ENCODE measurements at places on chromosomes 3 and 15.

DNA sequence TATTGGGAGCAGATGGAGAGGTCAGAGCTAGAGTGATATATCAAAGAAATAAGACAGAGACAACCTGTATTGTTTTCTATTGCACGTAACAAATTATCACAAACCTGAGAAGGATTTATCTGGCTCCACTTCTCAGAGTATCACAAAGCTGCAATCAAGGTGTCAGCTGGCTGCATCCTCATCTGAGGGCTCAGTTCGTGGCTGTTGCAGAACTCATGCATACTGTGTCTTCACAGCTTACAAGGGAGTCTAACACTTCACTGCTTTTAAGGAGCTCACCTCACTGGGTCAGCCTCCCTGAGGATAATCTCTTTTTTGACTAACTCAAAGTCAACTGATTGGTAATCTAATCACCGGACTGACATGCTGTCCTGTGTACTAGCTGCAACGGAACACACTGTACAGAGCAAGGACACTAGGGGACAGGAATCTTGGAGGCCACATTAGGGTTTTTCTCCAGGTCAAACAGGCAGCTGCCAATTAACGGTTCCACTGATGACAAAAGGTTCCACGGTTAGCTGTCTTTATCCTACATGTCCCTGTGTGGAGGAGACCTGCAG, 1006.8 kb upstream of the SEMA6D start:
- no peak for DNase-seq

GRCh38 chr3:120742849-120743365, 363 bp downstream of the GTF2E1 start:
- no peak for DNase-seq

GRCh38 chr3:123602325-123602724, 17.5 kb upstream of the HACD2 start:
- DNase-seq = peak; percentile 52

DNA sequence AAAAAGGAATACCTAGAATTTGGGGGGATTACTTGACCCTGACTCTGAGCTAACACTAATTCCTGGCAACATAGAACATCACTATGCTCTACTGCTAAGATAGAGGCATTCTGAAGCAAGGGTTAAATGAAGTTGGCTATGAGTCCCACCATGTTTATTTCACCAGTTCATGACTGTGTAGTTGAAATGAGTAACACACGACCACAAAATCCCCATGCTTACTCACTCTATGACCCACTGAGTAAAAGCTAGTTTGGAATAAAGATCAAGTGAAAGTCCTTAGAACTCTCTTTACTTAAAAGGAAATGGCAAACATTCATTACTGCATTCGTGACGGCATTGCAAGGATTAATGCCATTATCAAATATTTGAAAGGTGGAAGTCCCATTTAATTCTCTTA, 47.4 kb downstream of the MRPL46 start:
- DNase-seq = no peak

DNA sequence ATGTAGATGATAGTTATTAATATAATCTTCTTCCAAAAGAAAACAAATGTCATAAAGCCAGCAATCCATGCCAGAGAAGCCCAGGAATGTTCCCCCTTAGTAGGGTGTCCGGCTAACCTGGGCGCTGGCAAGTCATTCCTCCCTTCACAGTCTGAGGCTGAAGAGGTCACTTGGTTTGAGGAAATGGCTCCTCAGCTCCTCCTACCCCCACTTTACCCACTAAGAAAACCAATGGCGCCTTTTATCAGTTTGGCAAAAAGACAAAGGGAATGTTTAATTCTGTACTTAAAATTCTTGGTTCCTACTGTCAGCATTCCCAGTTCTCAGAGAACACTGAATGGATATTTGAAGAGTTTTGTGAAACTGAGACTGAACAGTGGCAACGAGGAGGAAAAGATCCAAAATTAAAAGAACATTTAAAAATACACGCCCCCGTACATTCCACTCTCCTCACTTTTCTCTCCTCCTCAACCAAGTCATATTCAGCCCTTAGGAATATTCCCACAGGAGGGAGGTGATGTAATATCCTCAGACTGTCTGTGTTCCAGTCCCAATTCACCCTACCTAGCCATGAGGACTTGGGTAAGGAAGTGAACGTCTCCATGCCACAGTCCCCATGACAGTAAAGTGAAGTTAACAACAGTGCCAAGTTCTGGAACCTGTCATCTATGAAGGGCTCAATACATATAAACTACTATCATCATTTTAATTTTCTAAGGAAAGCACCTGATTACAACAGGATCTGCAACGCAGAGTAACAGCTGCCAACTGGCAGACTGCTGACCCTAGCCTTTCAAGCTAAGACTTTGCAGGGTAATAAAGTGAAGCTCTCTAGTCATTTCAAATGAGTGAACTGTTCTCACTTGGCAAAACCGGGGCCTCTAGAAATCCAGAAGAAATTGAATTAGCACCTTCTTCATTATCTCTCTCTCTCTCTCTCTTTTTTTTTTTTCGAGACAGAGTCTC, 234.5 kb upstream of the ICE2 start:
- DNase-seq = no peak

GRCh38 chr3:100975714-100976113, 17.5 kb downstream of the ABI3BP start:
- no peak for DNase-seq

- DNase-seq = no peak
These were observed 24.2 kb downstream of the ABHD2 start for GRCh38 chr15:89112341-89112971.

DNA sequence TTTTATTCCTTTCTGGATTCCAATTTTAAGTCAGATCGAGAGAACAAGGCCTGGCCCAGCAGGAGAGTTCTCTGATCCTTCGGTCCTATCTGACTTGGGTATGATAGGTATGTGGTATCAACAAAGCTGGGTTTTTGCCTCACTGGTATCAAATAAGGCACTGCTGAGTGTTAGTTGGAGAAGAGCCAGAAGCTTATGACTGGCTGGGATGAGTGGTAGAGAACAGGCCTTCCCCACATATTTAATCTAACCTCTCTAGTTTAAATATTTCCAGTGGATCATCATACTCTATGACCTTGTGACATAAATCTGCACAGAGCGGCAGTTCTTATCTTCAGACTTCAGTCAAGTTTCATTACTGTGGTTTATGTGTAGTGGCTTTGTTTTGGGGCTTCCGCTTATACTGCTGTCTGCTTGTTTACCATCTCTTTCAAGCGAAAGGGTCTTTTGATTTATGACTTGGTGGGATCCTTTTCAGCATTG, 164.5 kb downstream of the PTPRG start:
- no peak for DNase-seq

GRCh38 chr3:61669203-61669602, 107.8 kb downstream of the PTPRG start:
- DNase-seq = no peak

DNA sequence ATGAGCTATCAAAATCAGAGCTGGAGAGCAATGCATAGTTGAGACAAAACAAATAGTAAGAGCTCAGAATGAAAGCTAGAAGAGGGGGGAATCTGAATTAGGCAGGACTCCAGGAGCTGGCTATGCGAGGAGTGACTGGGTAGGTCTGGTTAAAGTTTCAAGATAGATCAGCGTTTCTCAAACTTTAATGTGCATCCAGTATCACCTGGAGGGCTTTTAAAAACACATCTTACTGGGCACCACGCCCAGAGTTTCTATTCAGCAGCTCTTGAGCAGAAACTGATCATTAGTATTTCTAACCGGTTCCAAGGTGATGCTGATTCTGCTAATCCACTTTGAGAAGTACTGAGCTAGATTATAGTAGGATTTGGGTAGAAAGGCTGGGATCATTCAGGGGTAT, 96.2 kb upstream of the ACP3 start:
- no peak for DNase-seq

GRCh38 chr3:27500035-27500434, 15.9 kb upstream of the SLC4A7 start:
- DNase-seq = no peak

- DNase-seq = no peak
These were observed 695.4 kb downstream of the FHIT start for GRCh38 chr3:60555686-60556354.

GRCh38 chr15:52256366-52256765, 39.2 kb downstream of the MYO5C start:
- DNase-seq = peak; percentile 51

- no peak for DNase-seq
These were observed 48.3 kb downstream of the NPTN start for GRCh38 chr15:73584699-73585420.

DNA sequence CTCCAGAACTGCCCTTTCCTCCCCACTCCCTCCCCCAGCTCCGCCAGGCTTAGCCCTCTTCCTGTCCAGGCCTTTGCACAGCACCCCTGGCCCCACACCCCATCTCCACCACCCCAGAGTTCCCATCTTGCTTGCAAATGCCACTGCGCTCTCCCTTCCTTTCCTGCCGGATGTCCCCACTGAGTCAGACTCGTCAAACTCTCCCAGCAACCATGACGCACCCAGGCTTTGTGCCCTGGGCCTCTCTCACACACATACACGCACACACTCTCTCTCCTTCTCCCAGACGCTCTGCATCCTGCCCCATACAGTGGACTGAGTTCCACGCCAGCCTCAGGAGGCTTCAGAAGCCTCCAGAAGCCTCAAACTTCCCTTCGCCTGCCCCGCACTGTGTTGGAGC, 2.8 kb upstream of the CCDC9B start:
- DNase-seq = no peak

DNA sequence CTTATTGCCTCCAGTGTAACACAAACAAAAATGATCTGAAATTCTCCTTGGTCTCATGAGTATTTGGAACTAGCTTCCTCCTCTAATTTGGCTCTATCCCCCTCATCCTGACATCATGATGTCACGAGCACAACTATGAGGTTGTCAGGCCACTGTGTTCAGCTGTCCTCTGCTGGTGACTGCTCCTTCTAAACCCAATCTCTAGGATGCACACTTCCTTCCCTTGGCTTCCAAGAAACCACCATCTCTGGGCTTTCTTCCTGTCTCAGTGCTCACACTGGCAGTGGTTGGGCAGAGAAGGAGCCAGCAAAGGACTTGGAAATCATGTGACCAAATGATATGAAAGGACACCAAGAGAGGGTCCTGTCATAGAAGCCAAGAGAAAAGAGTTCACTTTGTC, 30.7 kb upstream of the EIF1B start:
- no peak for DNase-seq

GRCh38 chr3:126538316-126538715, 14.4 kb downstream of the CHST13 start:
- no peak for DNase-seq

DNA sequence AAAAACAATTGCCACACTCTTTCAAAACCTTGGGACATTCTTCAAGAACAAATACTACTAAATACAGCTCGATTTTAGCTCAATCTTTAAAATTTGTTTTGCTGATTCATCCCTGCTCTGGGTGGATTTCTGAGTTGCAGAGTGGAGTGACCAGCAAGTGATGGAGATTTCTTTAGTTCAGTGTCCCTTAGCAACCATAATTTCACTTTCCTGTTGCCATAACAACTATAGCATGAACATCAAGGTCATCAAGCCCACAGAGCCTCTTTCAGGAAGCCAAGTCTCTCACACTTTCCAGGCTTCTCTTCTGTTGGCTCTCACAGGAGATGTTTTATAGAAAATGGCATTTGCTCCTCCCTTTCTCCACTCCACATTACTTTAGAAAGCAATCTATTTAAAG, 597.2 kb upstream of the ADAMTS9 start:
- DNase-seq = no peak

- DNase-seq = no peak
These were observed 120.9 kb downstream of the BDH1 start for GRCh38 chr3:197434830-197435229.

DNA sequence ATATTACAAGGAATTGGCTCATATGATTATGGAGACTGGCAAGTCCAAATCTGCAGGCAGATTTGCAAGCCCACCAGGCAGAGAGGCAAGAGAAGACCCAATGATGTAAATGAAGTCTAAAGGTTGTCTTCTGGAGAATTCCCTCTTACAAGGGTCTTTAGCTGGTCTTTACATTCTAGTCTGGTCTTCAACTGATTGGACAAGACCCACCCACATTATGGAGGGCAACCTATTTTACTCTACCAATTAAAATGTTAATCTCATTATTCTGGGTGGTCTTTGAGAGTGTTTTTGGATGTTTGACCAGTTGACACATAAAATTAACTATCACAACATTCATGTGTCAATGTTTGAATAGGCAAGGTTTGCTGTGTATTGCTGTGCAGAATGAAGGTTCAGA, 28.0 kb upstream of the ATP11B start:
- no peak for DNase-seq

DNA sequence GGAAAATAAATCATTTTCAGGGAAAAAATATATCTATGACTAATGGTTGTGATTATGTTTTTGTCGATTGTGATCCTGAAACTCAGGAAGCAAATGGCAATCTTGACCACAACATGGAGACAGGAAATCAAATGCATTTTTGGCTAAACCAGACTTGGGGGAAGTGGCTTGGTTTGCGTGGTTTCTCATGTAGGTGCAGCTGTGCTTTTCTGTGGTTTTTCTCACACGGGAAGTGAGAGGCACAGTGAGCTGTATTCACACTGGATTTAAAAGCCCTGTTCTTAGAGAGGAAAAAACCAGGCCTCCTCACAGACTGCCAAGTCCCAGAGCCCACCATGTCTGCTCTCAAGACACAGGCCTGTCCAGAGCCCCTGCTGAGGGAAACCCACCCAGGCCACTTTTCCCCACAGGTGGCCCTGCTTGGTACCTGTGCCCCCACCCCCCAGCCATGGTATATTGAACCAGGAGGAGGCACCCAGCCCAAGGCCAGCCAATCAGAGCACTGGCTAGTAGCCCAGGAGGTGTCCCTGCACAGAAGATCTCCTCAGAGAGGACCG, 46.1 kb downstream of the BTD start:
- DNase-seq = peak; percentile 83

DNA sequence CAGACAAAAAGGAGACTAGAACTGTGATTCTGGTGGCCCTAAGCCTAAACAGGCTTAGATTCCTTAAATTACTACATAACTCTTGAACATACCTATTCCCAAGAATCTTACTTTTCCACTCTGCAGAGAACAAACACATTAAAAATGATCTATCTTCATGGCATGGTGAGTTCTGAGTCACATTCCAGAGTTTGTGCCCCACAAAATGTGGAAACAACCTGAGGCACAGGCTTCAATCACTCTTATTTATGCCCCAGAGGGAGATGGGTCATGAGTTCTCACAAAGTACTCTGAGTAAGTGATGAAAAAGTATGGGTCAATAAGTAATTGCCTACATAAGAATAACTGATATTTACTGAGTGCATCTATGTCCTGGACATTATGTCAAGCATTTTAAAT, 137.5 kb upstream of the SLC2A2 start:
- DNase-seq = no peak

GRCh38 chr15:101103598-101103997, 148.2 kb downstream of the CHSY1 start:
- DNase-seq = no peak

GRCh38 chr3:145089337-145089736, 1071.6 kb downstream of the PLOD2 start:
- DNase-seq = no peak

- no peak for DNase-seq
These were observed 47.3 kb downstream of the AQP9 start for GRCh38 chr15:58185439-58185838.

GRCh38 chr3:125186261-125186787, 26.2 kb downstream of the SLC12A8 start:
- DNase-seq = peak; percentile 63
